ENCODE measurements at places on chromosomes 5 and 9.

- no peak for DNase-seq
Observed at GRCh38 chr9:94714494-94714893, 12.0 kb upstream of the AOPEP start.

GRCh38 chr5:173029499-173029921 is 26.6 kb upstream of the CREBRF start:
- DNase-seq: no peak

DNA sequence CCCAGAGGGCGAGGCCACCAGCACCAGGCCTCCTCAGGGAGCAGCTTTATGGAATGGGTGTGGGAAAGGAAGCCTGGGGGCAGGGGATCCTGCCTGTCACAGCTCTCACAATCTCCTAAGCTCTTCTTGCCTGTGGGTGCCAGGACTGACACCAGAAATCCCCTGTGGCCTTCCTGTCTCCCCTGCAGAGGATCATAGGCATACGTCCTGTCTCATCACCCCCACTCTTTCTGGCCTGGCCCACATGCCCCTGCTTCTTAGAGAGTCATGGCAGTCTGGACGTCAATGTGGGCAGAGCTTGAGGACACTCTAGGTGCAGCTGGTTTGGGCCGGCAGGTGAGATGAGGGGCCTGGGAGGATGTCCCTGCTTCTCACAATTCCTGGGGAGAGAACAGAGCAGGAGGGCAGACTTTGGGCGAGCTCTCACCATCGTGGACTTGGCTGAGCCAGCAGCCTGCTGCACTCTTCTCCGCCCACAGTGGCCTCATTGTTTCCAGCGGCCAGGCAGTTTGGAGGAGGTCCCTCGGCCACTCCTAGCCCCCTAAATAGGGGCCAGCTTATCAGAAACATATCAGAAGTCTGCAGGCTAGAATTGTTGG is 67.3 kb upstream of the ZFR start:
- DNase-seq: no peak

GRCh38 chr9:126906091-126906490 is 8.5 kb upstream of the RALGPS1 start:
- DNase-seq: no peak

GRCh38 chr5:134561871-134562296 is 36.4 kb downstream of the JADE2 start:
- no peak for DNase-seq

GRCh38 chr5:107235167-107235566 is 435.6 kb downstream of the EFNA5 start:
- no peak for DNase-seq

DNA sequence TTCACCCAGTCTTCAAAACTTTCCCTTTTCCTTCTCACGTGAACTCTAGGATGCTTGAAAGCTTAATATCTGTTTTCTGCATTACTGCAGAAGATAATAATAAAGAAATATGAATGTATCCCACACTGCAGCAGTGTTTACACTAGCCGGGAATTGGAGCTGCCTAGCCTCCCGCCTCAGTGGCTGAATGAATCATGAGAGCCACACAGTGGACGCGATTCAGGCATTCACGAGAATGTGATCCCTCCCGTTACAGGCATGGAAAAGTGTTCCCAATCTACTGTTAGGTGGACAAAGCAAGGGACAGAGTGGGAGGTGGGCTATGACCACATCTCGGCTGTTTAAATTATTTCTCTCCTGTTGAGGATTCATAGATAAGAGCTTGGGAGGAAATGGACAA is 69.4 kb upstream of the CTSL start:
- DNase-seq: no peak

GRCh38 chr5:123035918-123036390 is 571 bp downstream of the PPIC start:
- DNase-seq: no peak

- no peak for DNase-seq
Observed at GRCh38 chr9:114450833-114451706, 54.2 kb downstream of the WHRN start.

DNA sequence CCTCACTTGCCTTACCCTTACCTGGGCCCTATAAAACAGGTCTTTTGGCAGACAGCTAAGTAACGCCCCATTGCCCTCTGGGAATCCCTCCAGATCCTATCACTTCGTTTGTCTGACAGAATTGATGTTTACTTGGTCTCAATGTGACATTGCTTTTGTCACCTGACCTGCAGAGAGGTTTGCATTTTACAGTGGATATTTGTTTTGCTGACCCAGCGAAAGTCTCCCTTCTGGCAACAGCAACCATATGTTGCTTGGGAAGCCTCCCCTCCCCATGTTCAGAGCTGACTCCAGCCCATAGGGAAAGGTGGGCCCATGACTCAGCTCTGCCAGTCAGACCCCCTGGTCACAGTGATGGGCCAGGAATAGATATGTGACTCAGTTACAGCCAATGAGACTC is 54.0 kb upstream of the LARP1 start:
- no peak for DNase-seq

GRCh38 chr5:170863646-170864045 is 1.8 kb downstream of the RANBP17 start:
- no peak for DNase-seq

- no peak for DNase-seq
Observed at GRCh38 chr9:119951591-119951990, 582.4 kb upstream of the BRINP1 start.

DNA sequence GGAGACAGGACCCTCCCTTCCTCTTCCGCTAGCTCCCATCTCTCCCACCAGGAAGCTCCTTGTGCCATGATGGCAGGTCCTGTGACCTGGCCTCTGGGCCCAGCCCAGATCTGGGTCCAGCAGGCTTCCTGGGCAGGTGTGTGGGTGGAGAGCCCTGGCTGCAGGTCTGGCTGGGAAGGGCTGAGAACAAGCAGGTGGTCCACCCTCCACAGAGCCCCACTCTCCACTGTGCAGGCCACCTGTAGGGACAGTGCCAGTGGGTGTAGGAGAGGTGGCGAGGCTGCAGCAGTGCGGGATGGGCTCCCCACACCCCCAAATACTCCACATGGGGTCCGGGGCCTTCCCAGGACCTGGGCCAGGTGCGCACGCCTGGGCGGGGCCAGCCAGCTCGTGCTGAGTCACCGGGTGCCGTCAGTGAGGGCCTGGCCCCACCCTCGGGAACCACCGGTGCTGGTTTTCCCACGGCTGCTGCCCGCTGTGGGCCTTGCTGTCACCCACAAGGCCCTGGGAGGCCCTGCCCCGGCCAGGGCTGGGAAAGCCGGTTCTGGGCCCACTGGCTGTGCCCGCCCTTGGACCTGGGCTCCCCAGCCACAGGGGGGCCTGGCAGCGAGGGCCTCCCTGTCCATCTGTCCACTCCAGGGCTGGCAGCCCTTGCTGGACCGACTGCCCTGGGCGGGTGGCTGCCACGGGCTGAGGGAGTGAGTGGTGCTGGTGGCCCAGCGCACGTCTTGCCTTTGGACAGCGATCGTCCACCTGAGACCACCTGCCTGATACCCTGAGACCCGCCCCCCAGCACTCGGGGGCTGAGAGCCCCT is 9.3 kb upstream of the NRARP start:
- DNase-seq: no peak

DNA sequence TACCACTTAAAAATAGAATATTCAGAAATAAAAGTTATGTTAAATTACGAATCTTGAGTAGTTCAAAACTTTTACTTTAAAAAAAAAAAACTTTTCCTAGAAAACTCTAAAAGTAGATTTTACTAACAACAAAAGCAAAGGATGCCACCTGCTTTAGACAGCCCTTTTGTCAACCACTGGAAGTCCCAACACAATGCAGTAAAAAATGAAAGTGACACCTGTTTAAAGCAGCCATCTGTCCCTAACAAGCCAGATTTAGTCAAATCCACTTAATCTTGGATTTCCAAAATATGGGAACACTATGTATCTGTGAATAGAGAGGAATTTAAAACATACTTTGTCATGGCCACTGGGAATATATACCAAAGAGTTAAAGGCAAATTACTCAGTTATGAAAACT is 3.8 kb downstream of the RFX3 start:
- no peak for DNase-seq

GRCh38 chr5:1316588-1317340 is 21.9 kb upstream of the TERT start:
- DNase-seq: no peak

DNA sequence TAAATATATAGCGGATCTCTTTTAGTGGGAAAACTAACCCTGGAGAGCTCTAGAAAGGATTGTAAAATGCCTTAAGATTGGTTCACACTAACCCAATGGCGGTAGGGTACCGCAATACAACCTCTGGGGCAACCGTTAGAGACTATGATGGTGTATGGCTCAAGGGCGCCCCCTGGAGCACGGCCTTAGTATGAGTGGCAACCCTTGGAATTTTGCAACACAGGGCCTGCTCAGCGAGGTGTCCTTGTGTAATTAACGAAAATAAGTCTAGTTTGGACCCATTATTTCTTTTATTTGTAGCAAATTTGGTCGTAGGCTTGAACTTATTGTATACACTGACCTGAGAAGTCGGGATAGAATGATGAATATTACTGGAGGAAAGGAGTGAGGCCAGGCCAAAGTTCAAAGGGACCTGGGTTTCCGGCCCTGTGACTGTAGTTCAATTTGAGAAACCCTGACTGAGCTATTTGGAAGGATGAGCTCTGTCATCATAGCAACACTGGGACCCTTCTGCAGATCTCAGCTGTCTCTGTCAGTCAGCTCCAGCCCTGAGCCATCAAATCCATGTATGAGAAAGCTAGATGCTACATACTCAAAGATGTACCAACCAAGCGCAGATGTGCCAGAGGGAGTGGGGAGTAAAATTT is 54.8 kb downstream of the CAMK4 start:
- DNase-seq: no peak

DNA sequence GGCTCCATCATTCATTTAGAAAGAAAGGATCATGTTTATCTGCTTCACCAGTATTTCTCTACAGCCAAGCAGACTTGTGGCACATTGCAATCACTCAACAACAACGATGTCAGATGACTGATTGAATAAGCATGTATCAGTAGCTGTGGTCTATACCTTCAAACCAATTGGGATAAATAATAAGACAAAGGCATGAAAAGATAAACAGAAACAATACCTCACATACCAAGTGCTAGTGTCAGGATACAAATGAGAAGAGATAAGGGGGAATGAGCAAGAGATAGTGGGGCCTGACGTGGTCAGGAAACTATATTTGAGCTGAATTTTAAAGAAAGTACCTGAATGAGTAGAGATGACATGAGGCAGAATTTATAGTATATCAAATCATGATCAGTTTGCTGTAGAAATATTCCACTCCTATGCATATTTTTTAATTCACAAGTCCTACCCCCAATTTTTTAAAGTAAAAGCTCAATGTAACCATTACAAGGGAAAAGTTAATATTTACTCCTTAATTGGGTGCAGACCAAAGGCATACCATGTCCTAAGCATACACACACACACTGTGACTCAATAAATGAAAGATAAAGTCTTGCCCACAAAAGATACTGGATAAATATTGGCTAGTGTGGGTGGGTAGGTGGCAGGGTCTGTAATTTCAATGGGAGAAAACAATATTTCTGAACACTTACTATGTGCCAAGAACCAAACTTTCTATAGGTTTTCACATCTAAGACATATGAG is 284.5 kb downstream of the SPOCK1 start:
- no peak for DNase-seq

DNA sequence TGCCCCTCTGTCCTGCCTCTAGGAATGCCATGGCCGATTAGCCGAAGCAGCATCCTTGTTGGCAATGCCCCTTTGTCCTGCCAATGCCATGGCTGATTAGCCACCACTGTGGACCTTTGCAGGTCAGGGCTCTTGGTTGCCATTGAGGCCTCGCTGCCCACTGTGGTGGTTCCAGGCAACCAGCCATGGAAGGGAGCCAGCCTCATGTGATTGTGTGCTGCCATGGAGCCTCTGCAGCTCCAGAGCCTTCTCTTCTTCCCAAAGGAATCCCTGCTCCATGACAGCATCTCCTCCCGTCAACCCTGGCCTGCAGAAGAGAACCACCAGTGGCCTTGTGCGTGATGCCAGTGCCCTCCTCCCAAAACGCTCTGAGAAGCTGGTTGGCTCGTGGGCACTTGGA is 187.0 kb downstream of the CACNA1B start:
- DNase-seq: no peak

GRCh38 chr5:6827526-6828219 is 114.4 kb downstream of the TENT4A start:
- no peak for DNase-seq

DNA sequence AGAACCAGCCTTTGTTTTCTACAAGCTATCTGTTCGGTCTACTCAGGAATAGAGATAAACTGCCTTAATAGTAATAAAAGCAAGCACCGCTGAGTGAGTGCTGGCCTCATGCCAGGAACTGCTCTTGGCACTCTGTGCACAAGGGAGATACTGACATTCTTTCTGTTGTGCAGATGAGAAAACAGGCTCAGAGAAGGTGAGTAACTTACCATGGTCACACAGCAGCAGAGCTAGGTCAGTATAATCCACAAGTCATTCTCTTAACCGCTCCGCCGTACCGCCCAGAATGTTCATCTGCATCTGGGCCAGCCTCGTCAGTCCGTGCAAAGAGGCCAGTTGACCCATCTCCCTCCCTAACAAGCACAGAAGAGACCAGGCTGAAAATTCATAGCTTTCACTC is 27.4 kb downstream of the QRFP start:
- no peak for DNase-seq

DNA sequence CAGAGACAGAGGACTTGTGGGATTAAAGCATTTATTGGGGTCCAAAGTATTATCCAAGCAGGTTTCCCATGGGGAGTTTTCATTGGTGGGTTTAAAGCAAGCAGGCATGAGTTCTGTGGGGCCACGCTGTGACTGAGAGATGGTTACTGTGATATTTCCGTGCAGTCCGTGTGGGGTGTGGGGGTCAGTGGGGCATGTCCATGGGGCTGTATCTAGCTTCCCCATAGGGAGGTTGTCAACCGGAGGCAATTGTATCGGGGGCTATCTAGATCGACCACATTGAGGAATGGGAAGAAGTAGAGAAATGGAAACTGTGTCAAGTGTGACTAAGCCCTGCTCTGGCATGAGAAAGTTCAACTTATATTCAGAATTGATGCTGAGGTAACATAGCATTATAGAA is 7.1 kb upstream of the RPS23 start:
- no peak for DNase-seq

GRCh38 chr9:13505797-13506196 is 226.3 kb upstream of the MPDZ start:
- no peak for DNase-seq

DNA sequence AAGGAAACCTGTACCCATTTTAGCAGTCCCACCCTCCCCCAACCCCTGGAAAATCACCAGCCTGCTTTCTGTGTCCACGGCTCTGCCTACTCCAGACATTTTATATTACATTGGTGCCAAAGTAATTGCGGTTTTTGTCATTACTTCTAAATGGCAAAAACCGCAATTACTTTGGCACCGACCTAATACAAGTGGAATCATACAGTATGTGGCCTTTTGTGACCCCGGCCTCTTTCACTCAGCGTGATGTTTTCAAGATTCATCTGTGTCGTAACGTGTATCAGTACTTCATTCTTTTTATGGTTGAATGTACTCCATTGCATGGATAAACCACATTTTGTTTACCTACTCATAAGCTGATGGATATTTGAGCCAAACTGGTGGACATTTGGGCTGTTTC is 9.7 kb upstream of the ORM1 start:
- DNase-seq: no peak

GRCh38 chr5:107806271-107806670 is 135.5 kb upstream of the EFNA5 start:
- no peak for DNase-seq

Data from esophagus squamous epithelium (tissue), 5 donors.